ENCODE measurements at places on chromosomes 3 and 15.

DNA sequence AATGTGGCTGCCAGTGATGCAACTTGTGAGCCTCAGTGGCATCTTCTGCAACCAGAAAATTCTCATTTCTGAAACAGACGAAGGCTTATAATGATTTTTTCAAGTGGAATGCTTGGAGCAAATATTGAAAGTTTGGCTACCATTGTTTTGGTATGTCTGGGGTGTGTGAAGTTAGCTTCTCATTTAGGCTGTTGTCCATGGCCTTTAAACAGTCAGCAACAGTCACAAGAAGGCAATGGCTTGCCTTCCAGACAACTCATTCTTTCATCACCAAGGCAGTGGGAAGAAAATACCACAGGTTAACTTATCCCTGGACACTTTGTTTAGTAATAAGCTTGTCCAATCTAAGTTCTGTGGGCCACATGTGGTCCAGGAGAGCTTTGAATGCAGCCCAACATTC lies 4.7 kb upstream of the BNC1 start:
- no peak for DNase-seq

DNA sequence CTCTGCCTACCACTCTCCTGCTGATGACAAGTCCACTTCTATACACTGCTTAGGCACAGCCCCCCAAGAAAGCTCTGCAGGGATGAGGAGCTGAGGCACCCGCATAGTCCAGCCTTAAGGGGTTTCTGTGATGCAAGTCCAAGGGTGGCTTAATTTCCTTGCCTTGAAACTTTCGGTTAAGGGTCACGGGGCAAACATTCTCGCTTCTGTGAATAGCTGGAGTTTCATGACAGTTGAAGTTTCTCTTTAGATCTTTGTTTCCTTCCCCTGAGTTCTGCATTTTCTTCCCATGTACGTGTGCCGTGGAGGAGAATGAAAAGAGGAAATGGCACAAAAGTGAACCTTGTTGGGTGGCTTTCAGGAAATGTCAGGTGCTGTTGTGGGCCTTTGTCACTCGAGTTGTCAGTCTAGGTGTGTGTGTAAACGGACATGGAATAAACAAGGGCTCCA lies 7.0 kb downstream of the GPR160 start:
- no peak for DNase-seq

GRCh38 chr3:138351916-138352550 lies 3.7 kb downstream of the MRAS start:
- no peak for DNase-seq

GRCh38 chr3:114427285-114428043 lies 133.6 kb downstream of the TIGIT start:
- no peak for DNase-seq

- no peak for DNase-seq
Measured at GRCh38 chr15:58611731-58612676, 137.5 kb downstream of the ADAM10 start.

Data from CD4-positive, alpha-beta T cell treated with Interleukin-12 subunit alpha and Interleukin-12 subunit beta, for 1 hour (primary cell).